Stimulated activated CD4-positive, alpha-beta T cell treated with anti-CD3 and anti-CD28 coated beads, Interleukin-15, amount 100 ng/mL, for 48 hours (primary cell): ENCODE measurements at places on chromosomes 3 and 15.

DNA sequence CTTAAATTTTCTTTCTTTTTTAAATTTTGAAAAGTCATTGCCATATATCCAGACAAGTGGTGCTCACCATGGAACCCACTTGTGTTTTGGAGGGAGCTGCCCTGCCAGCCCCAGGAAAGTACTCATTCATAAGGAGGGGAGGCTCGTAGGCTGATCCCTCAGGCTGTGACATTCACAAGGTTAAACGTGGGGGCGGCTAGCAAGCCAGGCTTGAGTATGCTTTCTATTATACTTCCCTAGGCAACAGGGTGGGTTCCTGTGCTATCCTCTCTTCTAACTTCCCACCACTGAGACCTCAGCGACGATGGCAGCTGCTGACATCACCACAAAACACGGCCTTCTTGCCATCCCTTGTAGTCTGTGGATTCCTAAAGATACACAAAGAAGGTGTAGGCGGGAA, 160.5 kb upstream of the C2CD4B start:
- no peak for DNase-seq

- DNase-seq = no peak
These were observed 14.9 kb downstream of the TRH start for GRCh38 chr3:129989414-129989813.

GRCh38 chr3:9396301-9396631, 1.1 kb upstream of the SETD5 start:
- DNase-seq = peak; percentile 70

DNA sequence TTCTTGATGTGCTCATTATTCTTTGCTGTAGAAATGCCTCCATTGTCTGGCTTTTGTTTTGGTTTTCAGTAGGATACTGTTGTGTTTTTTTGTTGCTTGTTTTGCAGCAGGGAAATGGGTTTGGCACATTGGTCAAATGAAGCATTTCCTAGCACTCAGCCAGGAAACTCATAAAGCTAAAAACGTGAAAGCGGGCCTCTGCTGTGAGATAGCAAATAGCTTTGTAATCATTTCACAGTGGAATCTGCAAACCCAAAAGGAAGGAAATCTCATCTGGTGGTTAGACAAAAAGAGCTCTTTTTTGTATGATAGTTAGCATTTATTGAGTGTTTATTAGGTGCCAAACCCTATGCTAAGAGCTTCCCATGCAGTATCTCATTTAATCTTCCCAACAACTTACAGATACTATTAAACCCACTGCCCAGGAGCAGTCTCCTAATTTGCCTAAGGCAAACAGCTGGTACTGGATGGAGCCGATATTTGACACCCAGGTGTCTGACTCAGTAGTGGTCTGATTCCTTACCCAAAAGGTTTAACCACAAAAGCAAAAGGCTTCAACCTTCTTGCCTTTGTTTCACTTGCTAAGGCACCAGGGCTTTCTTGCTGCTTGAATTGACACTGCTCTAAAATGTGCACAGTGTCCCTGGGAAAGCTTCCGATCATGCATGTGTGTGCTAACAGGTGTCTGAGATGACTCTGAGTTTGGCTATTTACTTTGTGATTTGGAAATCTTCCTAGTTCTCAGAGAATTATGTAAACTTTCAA, 527.9 kb upstream of the MDFIC2 start:
- DNase-seq = no peak

DNA sequence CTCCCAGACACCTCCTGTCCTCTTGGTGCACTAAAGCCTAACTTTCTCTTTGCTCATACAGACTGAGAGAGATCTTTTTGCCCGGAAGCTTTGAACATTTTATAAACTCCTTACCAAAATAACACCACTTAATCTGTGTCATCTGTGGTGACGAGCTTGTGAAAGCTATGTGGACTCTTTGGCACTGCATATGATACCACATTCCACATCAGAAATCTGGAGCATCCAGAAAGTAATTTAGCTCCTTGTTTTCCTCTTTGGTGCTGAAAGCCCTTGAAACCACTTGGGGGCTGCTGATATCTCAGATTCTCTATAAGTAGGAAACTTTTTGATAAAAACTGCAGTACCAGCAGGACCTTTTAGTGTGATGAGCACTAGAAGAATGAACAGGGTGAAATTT, 128.3 kb downstream of the ALCAM start:
- no peak for DNase-seq

- no peak for DNase-seq
These were observed 20.9 kb upstream of the VILL start for GRCh38 chr3:37969596-37970100.

- DNase-seq = peak; percentile 35
These were observed 17.2 kb downstream of the RASGRP1 start for GRCh38 chr15:38547255-38547997.

- DNase-seq = no peak
These were observed 625.7 kb upstream of the LMCD1 start for GRCh38 chr3:7875925-7876324.

DNA sequence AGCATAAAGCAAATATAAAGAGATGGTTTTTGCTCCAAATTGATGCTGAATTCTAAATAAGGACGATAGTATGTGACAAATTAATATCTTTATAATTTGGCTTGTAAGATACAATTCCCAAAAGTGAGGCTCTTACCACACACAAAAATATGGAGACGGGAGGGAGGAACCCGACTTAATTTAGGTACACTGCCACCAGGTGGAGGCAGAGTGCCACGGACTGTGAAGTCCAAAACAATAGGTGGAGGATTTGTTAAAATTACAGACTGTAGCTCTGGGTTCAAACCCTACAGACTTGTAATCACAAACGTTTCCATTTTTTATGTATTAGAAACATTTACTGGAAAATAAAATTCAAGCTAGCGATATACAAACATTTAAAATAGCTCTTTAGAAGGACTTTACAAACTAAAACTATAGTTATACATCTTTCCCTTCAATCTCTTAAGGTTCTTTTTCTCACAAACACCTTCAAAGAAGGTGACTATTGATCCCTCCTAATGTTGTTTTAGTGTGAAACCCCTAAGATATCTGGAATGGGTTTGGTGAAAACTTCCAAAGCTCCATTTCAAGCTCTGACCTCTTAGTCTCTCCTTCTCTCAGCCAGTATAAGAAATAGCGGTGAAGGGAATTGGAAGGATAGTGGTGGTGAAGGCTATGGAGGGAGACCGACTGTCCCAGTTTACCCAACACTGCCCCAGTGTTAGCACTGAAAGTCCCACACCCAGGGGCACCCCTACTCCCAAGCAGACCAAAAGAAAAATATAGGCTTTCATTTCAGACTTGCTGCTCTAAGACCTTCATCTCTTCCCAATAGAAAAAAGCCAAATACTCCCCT, 89.7 kb downstream of the AQP9 start:
- DNase-seq = peak; percentile 28

DNA sequence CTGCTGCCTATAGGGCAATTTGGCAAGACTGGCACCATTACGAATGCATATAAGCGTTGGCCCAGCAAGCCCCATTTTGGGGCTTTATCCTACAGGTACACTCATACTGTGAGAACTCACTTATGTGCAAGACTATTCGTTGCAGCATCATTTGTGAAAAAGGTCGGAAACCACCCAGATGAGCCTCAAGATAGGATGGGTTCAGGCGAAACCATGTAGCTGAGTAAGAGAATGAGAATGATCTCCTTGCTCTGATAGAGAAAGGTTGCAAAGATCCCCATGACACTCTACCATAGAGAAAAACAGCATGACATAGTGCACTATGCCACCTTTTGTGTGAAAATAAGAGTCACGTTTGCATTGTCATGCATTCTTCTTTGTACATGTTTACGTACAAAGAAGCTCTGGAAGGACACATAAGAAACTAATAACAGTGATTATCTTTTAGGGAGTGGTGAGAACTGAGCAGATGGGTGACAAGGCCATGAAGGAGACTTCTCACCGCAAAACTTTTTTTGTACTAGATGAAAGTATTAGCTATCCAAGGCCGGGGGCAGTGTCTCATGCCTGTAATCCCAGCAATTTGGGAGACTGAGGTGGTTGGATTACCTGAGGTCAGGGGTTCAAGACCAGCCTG, 50.0 kb downstream of the RHCG start:
- no peak for DNase-seq

GRCh38 chr3:127396473-127396872, 108.6 kb upstream of the PRR20G start:
- no peak for DNase-seq

DNA sequence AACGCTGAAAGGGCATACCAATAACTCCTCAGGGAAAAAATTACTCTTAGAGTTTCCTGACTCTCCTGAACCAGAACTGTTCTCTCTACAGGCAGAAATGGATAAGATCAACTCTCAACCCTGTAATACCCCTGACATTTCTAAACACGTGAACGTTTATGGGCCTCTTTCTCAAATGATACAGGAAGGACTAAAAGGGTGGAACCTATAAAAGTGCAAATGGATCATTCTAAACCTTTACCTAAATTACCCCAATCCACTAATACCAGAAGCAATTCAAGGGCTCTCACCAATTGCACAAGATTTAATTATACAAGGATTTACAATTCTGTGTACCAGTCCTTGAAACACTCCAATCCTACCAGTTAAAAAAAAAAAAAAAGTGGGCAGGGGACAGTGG, 98.0 kb upstream of the FAM174B start:
- no peak for DNase-seq

- DNase-seq = no peak
These were observed 127.4 kb downstream of the ST8SIA2 start for GRCh38 chr15:92520914-92521623.

GRCh38 chr3:69558912-69559311, 173.0 kb upstream of the FRMD4B start:
- DNase-seq = no peak

GRCh38 chr15:42185801-42186200, 22.3 kb downstream of the VPS39 start:
- no peak for DNase-seq
